Fibroblast of skin of scalp (primary cell): ENCODE measurements at places on chromosomes 4 and X.
A peak's percentile ranks its signal among the peaks of the same experiment; 100 is the strongest.

GRCh38 chr4:77434299-77435092 is 171.1 kb upstream of the CXCL13 start:
- no peak for DNase-seq

GRCh38 chr4:175871774-175872405 is 59.8 kb upstream of the GPM6A start:
- peak; percentile 7 for DNase-seq

GRCh38 chr4:7658341-7659204 is 223.8 kb upstream of the PSAPL1 start:
- no peak for DNase-seq

GRCh38 chr4:184143770-184144564 is 73.7 kb downstream of the ENPP6 start:
- no peak for DNase-seq

GRCh38 chr4:2182994-2183393 is 58.9 kb downstream of the HAUS3 start:
- DNase-seq: no peak

DNA sequence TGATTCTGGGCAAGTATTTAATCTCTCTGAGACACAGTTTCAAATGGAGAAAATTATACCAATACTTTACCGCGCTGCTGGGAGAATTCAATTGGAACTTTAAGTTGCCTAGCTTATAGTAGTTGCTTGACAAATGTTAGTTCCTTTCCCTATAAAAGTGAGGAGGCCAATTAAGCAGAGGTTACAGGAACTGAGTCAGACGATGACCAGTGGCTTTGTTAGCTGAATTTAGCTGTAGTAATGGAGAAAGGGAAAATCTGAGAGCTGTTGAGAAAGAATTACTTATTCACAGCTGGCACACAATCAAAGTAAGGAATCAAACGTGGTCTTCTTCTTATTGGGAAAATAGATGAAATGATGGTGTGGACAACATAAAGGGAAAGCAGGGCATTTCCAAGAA is 29.6 kb downstream of the SMARCA1 start:
- no peak for DNase-seq

- no peak for DNase-seq
These were observed 2.0 kb downstream of the ATP6AP2 start for GRCh38 chrX:40582811-40583210.

DNA sequence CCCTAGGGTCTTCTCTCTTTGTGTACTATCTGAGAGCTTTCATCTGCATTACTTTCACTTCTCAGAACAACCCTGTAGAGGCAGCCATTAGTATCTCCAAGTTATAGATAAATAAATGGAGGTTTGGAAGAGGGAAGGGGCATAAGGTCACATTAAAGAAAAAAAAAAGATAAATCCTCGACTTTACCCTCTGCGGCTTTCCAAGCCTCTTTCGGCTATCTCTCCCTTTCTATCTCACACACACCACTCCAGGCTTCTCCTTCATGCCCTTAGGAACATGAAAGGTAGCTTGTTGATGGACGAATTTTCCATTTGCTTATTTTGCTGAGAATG is 660 bp upstream of the ARHGEF9 start:
- no peak for DNase-seq

DNA sequence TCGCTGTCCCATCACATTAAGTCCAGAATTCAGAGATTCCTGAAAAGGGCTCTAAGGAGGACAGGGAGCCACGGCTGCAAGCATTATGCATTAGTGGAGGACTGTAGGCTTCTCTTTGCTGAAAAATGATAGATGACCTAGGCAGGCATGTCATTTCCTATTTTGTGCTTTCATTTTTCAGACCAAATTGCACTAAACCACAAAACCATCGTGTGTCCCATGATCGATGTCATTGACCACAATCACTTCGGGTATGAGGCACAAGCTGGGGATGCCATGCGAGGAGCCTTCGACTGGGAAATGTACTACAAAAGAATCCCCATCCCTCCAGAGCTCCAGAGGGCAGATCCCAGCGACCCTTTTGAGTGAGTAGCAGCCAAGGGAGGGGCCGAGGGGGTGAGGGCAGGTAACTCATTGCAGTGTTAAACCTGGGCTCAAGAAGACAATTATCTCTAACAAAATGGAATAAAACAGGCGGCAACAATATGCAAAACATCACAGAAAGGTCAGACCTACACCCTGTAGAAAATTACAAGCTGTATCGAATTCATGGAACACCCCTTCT is 355.2 kb upstream of the GALNT7 start:
- peak; percentile 42 for DNase-seq

DNA sequence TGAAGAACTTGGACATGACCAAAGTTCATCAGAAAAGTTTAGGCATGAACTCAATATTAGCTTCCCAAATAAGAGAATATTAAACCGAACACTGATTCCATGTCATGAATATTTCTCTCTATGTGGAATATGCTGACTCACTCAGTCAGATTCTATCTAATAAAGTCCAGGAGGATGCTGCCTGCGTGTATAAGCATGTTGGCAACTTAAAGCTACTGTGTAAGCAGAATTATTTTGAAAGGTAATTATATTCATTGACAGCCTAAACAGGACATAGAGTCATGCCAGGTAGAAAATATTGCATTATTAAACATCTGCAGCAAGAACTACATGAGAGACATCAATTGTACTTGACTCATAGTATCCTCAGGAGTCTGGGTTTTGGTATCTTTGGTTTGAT is 367.9 kb upstream of the SPOCK3 start:
- DNase-seq: no peak

DNA sequence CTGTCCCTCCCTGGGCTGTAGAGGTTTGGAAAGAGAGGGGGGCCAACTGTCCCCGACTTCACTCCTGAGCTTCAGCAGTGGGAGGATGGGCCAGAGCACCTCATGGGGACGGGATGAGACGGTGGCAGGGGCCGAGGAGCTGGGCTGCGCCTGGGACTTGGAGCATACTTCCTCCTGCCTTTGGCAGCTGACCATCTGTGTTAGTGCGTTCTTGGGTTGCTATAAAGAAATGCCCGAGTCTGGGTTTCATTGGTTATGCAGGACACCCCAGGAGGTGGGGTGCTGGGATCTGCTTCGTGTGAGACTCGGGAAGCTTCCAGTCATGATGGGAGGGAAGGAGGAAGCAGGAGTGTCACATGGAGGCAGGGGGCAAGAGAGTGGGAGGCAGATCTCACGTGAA is 7.4 kb downstream of the PSAPL1 start:
- DNase-seq: no peak

DNA sequence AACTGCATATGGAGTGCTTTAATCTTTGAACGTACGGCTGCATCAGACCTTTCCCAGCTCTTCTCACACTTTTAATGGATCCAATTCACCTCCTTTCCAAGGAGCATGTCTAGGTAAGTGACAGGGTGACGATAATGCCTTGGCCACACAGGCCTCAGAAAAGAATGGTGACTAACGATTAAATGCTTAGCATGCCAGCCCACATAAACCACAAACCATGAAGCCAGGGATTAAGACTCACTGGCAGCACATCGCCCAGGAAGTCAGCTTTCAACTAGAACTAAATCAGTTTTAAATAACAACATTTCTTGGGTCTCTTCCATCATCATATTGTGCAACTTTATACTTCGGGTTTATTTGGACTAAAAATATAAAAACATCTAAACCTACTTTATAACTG is 28.7 kb downstream of the INPP4B start:
- peak; percentile 93 for DNase-seq

DNA sequence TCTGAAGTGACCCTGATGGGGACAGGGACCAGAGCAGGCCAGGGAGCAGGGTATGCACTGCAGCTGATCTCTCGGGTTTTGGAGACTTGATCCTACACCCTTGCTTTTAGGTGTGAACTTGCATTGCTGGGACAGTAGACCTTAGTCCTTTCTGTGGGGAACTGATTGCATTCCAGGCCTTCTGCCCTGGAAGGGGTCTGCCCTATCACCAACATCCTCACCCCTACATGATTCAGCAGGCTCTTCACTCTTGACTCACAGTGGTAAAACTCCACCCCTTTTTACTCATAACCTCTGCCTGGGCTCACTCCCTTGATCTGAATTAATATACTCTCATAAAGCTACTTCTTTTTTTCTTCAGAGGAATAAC is 6.6 kb upstream of the DDX60L start:
- DNase-seq: peak; percentile 77
